Fibroblast of skin of left biceps (primary cell): ENCODE measurements at places on chromosomes 6 and 20.

GRCh38 chr20:59697068-59697467, 92.7 kb downstream of the PHACTR3 start:
- no peak for DNase-seq

GRCh38 chr6:44052419-44053023, 74.7 kb downstream of the MRPL14 start:
- no peak for DNase-seq

GRCh38 chr20:41387444-41387851, 20.8 kb upstream of the EMILIN3 start:
- no peak for DNase-seq

- DNase-seq, result no peak
Measured at GRCh38 chr6:30060606-30061091, 416 bp upstream of the POLR1H start.

DNA sequence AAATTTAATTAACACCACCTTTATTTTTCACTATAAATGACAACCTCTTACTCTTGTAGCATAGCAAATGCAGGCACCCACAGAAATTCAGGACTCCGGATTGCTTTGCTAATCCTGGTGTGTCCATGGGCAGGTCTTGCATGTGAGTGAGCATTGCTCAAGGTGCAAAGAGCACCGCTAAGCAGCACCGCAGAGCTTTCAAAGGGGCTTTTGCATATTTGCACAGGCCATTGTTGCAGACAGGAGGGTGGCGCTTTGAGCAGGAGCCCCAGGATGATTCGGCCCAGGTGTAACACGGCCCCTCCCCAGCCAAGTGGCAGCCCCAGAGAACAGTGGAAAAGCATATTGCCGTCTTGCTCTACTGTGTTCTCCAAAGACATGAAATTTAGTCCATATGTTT, 293.2 kb downstream of the NRN1 start:
- no peak for DNase-seq

- no peak for DNase-seq
Measured at GRCh38 chr6:117477988-117478852, 4.3 kb upstream of the DCBLD1 start.

- DNase-seq, result no peak
Measured at GRCh38 chr6:89348372-89348771, 4.2 kb downstream of the UBE2J1 start.

DNA sequence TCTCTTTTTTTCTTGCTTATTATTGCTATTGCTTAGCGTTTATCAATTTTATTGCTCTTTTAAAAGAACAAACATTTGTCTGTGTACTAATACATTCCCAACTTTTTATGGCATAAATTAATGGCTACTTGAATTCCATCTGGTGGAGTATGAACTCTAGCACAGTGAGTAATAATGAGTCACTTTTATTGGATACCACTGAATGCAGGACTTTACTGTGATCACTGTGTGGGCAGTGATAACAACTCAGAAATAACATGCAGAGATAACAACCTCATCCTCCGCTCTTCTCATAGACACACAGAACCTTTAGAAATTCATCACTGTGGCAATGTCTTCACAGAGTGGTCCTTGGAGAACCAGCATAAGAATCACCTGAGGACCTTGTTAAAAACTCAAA, 174.9 kb upstream of the PRND start:
- peak; percentile 47 for DNase-seq

DNA sequence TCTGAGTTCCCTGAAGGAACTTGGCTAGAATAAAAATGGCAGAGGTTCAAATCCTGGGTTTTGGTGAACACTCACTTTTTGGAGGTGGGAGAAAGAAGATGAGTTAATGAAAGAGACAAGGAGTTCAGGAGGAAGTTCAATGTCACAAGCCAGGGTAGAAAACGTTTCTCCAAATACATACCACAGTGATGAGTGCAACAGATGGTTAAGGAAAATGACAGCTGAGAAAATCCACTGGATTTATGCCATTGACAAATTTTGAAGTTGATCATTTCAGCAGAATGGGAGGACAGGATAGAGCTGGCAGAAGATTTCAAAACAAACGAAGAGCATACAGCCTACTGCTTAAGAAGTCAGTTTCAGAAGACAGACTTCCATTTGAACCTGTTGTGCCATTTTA, 122.7 kb downstream of the GFRAL start:
- DNase-seq, result no peak

DNA sequence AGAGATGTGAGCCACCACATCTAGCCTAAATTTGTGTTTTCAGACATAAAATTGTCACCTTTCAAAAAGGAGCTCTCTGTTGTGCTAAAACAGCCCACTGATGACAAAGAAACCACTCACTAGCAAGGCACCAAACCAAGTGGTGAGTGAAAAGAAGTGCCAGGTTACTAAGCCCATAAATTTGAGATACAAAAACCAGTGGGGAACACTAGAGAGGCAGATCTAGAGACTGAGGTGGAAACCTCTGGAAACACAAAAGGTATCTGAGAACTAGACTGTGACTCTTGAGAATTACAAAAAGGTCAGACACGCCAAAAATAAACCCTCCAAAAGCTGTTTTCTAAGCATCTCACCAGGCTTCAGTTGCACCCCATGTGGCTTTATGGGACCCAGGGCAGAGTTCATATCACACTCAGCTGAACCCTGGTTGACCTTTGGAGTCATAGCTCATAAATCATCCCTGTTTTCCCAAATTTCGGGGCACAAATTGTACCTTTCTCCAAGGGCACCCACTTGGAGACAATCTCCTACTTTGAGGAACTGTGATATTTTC, 24.2 kb downstream of the SAMD3 start:
- no peak for DNase-seq

DNA sequence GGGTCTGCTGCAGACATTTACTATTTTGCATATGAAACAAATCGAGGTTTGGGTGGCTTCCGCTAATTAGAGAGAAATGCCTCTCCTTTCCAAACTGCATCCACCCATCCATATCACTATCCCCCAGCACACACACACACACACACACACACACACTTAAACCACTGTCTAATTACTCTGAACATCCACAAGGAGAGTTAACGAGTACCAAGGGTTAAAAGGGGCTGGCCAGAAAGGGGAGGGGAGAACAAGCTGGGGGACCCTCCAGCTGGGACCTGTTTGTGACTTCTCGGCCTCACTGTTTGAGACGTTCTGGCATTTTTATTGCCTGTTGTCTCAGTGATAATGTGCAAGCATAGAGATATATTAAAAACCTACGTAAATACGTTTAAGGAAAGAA, 261.2 kb downstream of the FOXC1 start:
- no peak for DNase-seq

DNA sequence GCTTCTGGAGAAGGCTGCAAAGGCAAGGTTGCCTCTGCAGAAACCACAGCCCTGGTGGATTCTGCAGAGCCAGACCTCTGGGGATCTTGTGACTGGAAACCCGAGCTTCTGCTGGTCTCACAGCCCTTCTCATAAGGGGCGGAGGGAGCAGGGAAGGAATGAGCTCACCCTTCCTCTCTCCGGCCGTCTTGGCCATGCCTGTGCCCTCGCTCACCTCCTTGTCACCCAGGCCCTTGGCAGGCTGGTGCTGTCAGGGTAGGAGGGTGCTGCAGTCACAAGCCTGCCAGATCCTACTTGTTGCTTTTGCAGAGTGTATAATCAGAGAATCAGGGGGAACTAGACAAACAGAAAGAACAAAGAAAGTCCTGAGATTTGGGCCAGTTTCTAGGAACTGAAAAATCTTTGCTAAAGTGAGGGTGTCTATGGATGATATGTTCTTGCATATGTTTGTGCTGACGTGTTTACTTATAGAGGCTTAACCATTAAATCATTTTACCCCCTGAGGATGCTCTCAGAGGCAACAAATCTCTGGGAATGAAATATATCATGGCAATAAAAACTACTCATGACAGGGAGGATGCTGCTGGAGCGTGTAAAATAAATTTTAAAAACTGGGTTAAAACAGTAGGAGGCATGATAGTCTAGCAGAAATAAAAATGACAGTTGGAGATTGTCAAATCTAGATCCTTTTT, 244.9 kb upstream of the SOX4 start:
- DNase-seq, result no peak

GRCh38 chr20:61882716-61883615, 182.7 kb downstream of the TAF4 start:
- DNase-seq, result no peak

GRCh38 chr20:16488086-16488485, 85.2 kb downstream of the KIF16B start:
- no peak for DNase-seq

- no peak for DNase-seq
Measured at GRCh38 chr6:109922851-109923250, 55.3 kb upstream of the GPR6 start.

GRCh38 chr6:25312703-25313102, 33.5 kb downstream of the CARMIL1 start:
- no peak for DNase-seq

GRCh38 chr6:144162977-144163376, 12.7 kb downstream of the STX11 start:
- DNase-seq, result no peak

DNA sequence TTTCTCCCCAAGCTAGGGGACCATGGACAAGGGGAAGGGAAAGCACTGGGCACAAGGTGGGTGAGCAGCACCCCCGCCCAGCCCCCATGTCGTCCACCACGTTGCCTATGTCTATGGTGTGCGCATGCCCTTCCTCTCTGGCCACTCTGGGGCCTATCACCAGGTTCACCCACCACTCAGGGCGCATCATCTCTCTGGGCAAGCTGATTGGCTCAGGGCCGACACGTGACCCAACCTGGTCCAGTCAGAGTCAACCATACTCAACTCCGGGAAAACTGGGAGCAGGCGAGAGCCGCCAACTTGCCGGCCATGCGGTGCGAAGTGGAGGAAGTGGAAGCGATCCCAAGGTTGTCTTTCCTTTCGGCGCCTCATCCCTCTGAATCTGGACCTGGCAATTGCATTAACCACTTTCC, 25.9 kb downstream of the ACSS1 start:
- no peak for DNase-seq

GRCh38 chr6:3916211-3916610, 67.0 kb downstream of the FAM50B start:
- no peak for DNase-seq

DNA sequence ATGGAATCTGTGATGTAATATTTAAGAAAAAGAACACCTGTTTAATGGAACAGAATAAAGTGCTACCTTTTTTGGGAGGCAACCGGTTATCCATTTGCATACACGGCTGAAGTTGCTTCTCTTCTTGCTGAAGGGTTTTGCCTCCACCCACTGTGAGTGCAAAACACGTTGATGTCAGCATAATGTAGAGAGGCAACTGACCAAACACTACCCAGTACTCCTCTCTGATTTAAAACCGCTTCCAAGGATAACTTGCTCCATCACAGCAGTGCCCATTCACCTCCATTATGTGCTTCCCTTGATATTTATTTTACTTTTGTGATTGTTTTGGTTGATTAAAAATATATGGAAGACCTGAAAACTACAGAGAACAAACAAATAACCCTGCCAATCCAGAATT, 1.4 kb downstream of the SLC17A1 start:
- no peak for DNase-seq

- DNase-seq, result no peak
Measured at GRCh38 chr20:53127027-53127426, 154.9 kb downstream of the TSHZ2 start.

- no peak for DNase-seq
Measured at GRCh38 chr6:88472851-88473525, 306.8 kb upstream of the CNR1 start.

DNA sequence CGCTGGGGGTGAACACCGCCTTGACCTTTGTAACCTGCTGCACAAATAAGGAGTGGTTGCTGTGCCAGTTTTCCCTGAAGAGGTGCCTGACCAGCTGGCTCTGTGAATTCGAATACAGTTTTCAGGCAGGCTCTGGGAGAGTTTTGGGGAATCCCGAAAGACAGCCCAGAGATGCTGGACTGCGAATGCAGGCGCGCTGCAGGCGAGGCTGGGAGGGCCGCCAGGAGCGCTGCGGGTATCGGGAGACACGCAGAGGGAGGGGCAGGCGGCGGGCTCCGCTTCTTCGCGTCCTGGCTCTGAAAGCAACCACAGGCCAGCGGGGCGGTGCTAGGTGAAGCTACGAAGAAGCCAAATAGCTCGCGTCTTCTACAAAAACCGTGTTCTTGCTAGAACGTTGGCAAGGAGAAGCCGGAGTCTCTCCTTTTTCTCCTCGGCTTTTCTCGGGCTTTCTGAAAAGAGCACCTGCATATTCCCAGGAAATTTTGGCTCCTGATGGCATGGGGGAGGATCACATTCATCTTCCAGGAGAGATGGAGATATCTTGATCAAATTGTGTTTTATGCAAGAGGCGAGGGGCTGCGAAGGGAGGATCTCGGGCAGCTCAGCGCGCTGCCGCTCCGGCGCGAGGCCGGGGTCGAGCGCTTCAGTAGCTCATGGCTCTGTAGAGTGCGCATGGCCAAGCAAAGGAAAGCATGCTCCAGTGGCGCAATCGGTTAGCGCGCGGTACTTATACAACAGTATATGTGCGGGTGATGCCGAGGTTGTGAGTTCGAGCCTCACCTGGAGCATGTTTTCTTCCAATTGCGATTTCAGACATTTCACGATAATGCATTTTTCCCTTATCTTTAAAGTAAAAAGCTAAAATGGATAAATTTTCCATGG, 158.1 kb upstream of the ZNF184 start:
- DNase-seq, result no peak

DNA sequence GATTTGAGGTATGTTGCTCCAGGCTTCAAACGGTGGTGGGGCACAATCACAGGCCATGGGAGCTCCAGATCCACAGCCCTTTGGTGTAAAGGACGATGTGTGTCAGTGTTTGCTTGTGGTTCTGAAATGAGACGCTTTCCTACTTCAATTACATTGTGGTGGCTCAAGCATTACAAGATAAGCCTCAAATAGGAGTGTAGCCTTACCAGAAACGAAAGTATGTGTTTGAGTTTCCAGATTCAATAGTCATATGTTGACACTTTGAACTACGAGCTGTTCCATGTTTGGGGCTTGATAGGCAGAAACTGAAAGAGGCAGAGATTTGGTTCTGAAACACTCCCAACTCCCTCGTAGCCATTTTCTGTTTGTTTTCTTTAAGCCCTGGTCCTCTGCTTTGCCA, 187.1 kb downstream of the MYLK4 start:
- DNase-seq, result no peak

DNA sequence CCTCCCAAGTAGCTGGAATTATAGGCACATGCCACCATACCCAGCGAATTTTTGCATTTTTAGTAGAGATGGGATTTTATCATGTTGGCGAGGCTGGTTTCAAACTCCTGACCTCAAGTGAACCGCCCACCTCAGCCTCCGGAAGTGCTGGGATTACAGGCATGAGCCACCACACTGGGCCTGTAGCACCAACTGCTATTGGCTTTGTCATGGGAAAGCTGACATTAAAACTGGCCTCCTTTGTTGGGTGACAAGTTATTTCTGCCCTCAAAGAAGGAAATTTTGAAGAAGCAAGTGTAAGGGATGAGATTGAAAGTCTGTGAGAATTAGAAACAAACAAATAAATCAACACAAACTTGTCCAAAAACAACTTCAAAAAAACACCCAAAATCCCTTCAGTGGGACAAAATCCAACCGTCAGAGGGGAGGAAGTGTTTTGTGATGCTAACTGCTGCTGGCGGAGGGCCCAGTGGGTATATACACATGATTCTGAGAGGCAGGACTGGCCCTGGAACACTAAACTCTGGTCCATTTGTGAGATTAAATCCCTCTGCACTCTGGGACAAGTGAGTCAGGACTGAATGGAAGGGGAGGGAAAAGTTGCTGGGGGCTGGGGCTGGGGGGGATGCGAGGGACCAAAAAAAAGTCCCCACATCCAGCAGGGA, 87.5 kb upstream of the NAA20 start:
- DNase-seq, result no peak

- DNase-seq, result no peak
Measured at GRCh38 chr20:32664012-32664677, 9.6 kb downstream of the C20orf203 start.
